ENCODE measurements at places on chromosomes 5 and 9. TPM values are rescaled to one million over a fixed set of nuclear protein-coding genes. Genes with fewer than 3 reads are reported as not detected.

The MARCOL gene
- polyA plus RNA-seq = not detected

The PCDHB10 gene
- 2.9 TPM for polyA plus RNA-seq

The CCNI2 gene
- 10.1 TPM for polyA plus RNA-seq

The HNRNPAB gene
- polyA plus RNA-seq = 124 TPM

The CARTPT gene
- polyA plus RNA-seq = 8.5 TPM

The KIF12 gene
- polyA plus RNA-seq = 136 TPM

The F2RL2 gene
- polyA plus RNA-seq = 5.4 TPM

The NFIL3 gene
- 51.9 TPM for polyA plus RNA-seq

The TTC23L gene
- 1.1 TPM for polyA plus RNA-seq

The PGM5 gene
- 26.4 TPM for polyA plus RNA-seq

The SLC6A7 gene
- 5.7 TPM for polyA plus RNA-seq

The DMGDH gene
- polyA plus RNA-seq = 1.3 TPM

The ROPN1L gene
- polyA plus RNA-seq = 0.30 TPM

The DEPDC1B gene
- polyA plus RNA-seq = 15.3 TPM

The LCN1 gene
- 0.09 TPM for polyA plus RNA-seq

The IL13 gene
- 0.07 TPM for polyA plus RNA-seq

The IL7R gene
- 9.9 TPM for polyA plus RNA-seq

The C5orf58 gene
- polyA plus RNA-seq = 1.0 TPM

The PCDHGA12 gene
- 0.81 TPM for polyA plus RNA-seq

The MAPK9 gene
- 29.8 TPM for polyA plus RNA-seq
